Upper lobe of right lung (tissue), 1 donor: ENCODE measurements at places on chromosomes 7 and 10. TPM values are rescaled to one million over a fixed set of nuclear protein-coding genes. Genes with fewer than 3 reads are reported as not detected.

DNA sequence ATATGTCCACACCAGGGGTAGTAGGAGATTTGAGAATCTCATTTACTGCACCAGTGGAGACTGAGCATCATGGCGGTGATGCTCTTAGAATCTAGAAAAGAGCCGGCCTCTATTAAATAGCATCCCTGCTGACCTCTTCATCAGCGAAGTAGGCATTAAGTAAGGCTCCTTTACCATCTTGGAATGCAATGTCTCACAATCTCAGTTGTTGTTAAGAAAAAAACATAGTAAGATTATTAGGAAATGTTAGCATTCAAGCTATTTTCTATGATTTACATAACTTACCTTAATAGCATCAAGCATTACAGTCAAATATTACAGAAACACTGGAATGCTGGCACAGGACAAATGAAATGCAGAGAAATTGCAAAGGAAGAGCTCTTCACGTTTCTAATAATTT, 54.5 kb downstream of the ORC5 start:
- DNase-seq, result no peak

GRCh38 chr7:108596560-108596959, 26.9 kb downstream of the DNAJB9 start:
- no peak for DNase-seq

GRCh38 chr7:103990991-103991390, 1.5 kb upstream of the RELN start:
- DNase-seq, result no peak

DNA sequence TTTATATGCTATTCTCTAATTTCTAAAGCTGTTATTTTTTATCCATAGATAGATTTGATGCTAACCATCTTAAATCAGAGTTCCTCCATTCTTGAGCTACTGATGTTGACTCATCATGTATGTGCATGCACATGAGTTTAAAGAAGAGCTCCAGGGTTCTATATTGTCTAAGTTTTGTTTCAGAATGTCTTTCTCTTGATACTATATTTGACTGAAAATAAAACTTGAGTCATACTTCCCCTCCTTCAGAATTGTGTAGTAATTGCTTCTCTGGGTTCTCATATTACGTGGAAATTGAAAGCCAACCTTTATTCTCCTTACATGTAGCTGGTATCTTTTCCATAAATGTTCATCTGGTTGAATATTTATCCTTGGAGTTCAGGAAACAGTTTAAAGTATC, 89.4 kb downstream of the LRRTM3 start:
- no peak for DNase-seq

DNA sequence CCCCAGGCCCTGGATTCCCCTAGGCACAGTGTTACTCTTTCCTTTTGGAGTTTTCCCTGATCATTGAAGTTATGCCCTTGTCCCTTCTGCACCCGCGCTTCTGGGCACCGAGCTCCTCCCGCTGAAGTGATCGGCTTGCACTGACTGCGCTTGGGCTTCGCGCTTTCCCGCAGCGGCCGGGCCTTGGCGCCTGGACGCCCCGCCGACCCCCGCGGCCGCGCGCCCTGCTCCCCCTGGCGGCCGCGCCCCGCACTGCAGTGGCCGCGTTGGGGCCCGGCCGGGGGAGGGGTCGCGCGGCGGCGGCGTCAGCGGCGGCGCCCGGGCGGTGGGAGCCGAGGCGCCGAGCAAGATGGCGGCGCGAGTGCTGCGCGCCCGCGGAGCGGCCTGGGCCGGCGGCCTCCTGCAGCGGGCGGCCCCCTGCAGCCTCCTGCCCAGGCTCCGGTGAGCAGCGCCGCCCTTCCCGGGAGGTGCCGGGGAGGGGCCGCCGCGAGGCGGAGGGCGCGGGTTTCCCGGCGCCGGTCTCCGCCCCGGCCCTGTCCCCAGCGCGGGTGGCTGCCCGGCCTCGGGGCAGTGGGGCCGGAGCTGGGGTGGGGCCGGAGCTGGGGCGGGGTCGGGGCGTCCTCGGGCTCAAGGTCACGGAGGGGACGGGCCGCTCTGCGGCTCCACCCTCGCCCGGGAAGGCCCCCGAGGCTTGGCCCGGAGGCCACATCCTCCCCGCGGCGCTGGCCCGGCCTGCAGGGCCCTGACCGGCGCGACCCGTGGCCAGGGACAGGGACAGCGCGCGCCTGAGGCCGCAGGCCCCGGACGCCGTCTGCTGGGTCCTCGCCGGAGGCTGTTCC, at the start of gene NIPSNAP2:
NIPSNAP2 (plus strand) TSS at position 325 of the 839 bp plus-strand sequence; CDS start at position 350, 25 bp downstream.
- peak; percentile 94 for DNase-seq

GBF1 gene
- total RNA-seq, result 38.5 TPM

DNA sequence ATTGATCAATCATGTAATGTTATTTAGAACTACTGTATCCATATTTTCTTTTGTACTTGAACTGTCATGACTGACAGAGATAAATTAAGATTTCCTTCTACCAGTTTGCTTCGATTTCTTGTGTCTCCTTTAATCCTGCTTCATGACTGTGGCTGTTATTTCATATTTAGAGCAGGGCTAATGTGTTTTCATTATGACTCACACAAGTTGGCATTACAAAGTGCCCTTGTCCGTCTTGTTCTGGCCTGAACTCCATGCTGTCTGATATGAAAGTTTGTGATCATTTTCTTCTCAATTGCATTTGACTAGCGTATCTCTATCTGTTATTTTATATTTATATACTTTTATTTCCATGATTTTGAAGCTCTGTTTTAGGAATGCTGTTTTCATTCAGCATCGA, 344.1 kb upstream of the PRKCQ start:
- DNase-seq, result no peak

- DNase-seq, result peak; percentile 47
These were observed 76.3 kb downstream of the FOXL3 start for GRCh38 chr7:366161-366803.

- peak; percentile 73 for DNase-seq
These were observed 158.3 kb downstream of the TCF7L2 start for GRCh38 chr10:113108194-113108835.

- DNase-seq, result no peak
These were observed 332.7 kb upstream of the PFKP start for GRCh38 chr10:2734603-2735002.

LIPF gene
- not detected for total RNA-seq

FHIP2A gene
- 30.2 TPM for total RNA-seq

DMTF1 gene
- total RNA-seq, result 82.8 TPM

DNA sequence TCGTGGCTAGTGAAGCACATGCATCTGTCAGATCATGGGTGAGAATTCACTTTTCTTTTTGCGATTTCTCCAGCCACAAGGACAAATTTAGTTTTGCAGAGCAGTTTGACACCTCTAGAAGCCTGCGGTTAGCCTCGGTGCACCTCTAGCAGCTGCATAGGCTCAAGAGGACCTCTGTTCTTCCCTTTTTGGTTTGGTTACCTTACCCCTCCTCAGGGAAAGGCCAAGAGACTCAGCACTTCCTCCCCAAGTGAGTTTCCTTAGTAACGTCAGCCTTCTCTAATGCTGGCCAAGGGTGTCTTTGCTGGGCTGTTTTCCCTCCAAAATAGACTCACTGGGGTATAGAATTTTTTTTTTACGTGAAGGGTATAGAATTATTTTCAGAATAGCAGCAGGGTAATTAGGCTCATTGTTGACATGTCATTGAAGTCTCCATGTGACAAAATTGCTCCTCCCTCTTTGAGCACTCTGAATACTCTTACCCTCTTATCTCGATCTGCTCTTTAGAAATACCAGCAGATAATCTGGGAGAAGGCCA, 97.8 kb downstream of the AUTS2 start:
- DNase-seq, result no peak

DNA sequence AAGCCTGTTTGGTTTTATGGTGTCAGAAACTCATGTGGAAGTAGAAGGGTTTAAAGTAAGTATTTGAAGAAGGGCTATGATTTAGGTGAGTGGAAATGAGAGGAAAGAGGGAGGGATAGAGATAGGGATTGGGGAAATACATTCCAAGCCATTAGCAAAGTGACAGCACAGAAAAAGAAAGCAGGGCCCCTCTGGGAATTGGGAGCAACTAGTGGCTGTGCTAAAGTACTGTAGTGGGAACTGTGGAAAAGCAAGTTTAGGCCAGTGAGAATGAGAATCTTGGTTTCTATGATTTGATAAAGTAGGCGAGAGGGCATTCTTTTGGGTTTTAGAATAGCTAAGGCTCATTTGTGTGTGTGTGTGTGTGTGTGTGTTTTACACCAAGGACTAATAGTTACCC, 5.0 kb downstream of the PRKG1 start:
- no peak for DNase-seq

GALNT17 gene
- total RNA-seq, result 7.1 TPM

GRCh38 chr7:47400741-47401206, 181.1 kb downstream of the TNS3 start:
- peak; percentile 48 for DNase-seq

DNA sequence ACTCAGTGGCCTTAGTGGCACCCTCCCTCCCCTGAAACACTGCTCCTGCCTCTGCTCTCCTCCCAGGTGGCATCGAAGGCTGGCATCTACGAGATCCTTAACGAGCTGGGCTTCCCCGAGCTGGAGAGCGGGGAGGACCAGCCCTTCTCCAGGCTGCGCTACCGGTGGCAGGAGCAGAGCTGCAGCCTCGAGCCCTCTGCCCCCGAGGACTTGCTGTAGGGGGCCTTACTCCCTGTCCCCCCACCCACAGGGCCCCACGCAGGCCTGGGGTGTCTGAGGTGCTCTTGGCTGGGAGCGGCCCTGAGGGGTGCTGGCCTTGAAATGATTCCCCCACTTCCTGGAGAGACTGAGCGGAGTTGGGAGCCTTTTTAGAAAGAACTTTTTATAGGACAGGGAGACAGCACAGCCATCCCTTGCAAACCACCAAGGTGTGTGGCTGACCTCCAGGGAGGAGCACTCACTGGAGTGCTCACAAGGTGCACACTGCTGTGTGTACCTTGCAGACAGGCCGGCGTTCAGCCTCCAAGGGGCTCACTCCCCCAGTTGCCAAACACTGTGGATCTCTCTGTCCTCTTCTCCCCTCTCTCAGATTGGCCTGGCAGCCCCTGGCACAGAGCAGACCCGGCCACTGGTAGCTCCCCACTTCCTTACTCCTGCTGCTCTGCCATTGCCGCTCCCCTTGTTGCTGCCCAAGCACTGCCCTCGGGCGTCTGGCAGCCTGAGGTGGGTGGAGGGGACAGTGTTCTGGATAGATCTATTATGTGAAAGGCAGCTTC, 35.8 kb downstream of the PRF1 start:
- DNase-seq, result peak; percentile 57

DNA sequence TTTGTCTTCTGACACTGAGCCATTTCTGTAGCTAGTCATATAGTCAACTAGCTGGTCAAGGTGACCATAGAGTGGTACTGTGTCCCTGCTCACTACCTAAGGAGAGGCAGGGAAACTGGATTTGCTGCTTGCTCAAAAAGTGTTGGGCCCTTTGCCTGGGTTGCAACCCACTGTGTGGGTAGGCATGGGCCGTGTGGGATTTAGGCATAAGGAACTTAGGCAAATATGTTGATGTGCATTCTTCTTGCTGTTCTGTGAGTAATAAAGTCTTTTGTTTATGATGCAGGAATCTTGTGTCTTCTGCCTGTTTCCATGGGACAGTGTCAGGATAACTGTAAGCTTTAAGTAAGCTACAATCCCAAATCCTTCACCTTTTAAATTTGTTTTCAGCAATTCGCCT, 23.1 kb upstream of the TCTN3 start:
- no peak for DNase-seq

GRCh38 chr7:128893251-128894100, 17.0 kb downstream of the KCP start:
- peak; percentile 62 for DNase-seq

DNA sequence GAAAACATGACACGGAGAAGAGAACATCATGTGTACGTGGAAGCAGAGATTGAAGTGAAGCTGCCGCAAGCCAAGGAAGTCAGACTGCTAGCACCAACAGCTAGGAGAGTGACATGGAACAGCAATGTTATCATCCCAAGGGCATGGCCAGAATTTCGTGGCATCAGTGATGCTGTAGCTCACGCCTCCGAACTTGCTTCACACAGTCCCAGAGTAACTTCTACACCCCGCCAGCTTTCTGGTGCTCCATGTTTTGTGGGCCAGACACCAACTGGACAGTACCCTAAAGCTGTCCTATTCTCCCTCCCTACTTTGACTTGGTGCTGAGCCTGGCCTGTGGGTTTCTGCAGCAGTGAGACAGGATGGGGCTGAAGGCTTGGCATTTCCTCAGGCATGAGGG, 33.0 kb upstream of the EMX2 start:
- DNase-seq, result no peak

- no peak for DNase-seq
These were observed 107.6 kb downstream of the KCNMA1 start for GRCh38 chr10:77530011-77530410.

NUDCD3 gene
- 91.0 TPM for total RNA-seq

DNA sequence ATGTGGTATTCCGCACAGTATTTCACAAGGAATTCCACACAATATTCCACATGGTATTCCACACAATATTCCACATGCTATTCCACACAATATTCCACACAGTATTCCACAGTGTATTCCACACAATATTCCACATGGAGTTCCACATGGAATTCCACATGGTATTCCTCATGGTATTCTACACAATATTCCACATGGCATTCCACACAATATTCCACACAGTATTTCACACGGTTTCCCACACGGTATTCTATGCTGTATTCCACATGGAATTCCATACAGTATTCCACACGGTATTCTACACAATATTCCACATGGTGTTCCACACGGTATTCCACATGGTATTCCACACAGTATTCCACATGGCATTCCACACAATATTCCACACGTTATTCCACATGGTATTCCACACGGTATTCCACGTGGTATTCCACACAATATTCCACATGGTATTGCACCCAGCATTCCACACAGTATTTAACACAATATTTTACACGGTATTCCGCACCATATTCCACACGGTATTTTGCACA, 137.3 kb upstream of the CHST15 start:
- DNase-seq, result no peak

NFE2L3 gene
- 4.1 TPM for total RNA-seq

PRXL2A gene
- 52.9 TPM for total RNA-seq

KIF5B gene
- total RNA-seq, result 112 TPM

GRM3 gene
- total RNA-seq, result not detected

- no peak for DNase-seq
These were observed 193.3 kb downstream of the FRMD4A start for GRCh38 chr10:14137391-14137790.

DNA sequence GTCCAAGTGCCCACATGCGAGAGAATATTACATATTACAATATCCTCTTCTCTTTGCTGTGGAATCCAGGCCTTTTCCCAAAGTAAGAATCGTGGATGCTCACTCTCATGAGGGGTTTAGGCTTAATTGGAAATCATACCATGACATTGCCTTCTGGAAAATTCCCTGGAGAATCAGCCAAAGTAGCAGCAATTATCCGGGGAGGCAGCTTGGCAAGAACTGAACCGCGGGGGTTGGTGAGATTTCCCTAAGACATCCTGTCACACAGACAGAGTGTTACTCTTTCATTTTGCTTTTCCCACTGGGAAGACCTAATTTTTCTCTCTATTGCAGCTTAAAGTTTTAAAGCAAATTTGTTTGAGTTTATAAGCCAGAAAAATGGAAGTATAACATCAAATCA, 463.6 kb upstream of the DPP6 start:
- DNase-seq, result no peak
